ENCODE measurements at places on chromosomes 12 and 14.

GRCh38 chr14:69532561-69533340 is 41.9 kb downstream of the CCDC177 start:
- H3K36me3 ChIP-seq, result no peaks in the 10 kb centered on the region
- no peak overlapping the region for H3K27ac ChIP-seq
- H3K27me3 ChIP-seq, result peaks cover 13% of the 10 kb centered on the region
- H3K4me1 ChIP-seq, result no peaks in the 10 kb centered on the region
- no peak overlapping the region for H3K4me3 ChIP-seq

DNA sequence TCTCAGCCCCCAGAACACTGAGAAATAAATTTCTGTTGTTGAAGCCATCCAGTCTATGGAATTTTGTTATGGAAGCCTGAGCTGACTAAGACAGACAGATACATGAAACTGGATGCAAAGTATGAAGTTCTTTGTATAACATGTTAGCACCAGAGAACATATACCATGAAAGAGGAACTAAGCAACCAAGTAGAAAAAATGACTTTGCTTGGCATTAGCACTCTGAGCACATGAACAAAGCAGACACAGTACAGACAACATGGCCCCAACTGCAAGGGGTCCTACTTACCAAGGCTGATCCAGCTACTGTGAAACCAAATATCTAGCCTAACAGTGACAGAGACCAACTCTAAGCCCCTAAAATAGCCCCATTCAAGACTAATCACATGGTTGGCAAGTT is 13.8 kb downstream of the EXOC5 start:
- DNase-seq, result peak; percentile 22
- H3K27me3 ChIP-seq, result no peaks in the 10 kb centered on the region
- H3K4me1 ChIP-seq, result peaks cover 10% of the 10 kb centered on the region
- peak overlapping the region; percentile 8 for H3K27ac ChIP-seq

- no peak overlapping the region for H3K27ac ChIP-seq
- H3K4me1 ChIP-seq, result no peaks in the 10 kb centered on the region
- no peaks in the 10 kb centered on the region for H3K27me3 ChIP-seq
These were observed 128.4 kb downstream of the TTC8 start for GRCh38 chr14:88952901-88953300.

- H3K27ac ChIP-seq, result no peak overlapping the region
- H3K4me3 ChIP-seq, result no peak overlapping the region
- H3K27me3 ChIP-seq, result no peaks in the 10 kb centered on the region
These were observed 12.5 kb downstream of the VWF start for GRCh38 chr12:6112004-6112403.

DNA sequence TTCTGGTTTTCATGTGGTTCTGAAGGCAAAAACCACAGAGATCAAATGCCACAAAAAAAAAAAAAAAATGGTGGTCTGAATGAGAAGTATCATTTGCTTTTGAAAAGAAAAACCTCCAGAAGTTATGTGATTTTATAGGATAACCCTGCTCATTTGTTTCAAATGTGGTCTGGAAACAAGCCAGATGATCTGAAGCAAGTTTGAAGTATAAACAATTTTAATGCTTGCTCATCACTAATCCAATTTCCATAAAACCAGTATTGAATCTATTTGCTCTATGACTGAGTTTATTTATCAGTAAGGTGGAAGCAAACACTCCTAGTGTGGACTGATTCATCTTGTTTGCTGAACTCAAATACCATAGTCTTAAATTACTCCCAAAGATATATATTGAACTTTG is 407.3 kb upstream of the FLRT2 start:
- H3K36me3 ChIP-seq, result no peaks in the 10 kb centered on the region
- no peaks in the 10 kb centered on the region for H3K4me1 ChIP-seq
- no peak for DNase-seq
- no peaks in the 10 kb centered on the region for H3K27me3 ChIP-seq
- no peak overlapping the region for H3K27ac ChIP-seq

DNA sequence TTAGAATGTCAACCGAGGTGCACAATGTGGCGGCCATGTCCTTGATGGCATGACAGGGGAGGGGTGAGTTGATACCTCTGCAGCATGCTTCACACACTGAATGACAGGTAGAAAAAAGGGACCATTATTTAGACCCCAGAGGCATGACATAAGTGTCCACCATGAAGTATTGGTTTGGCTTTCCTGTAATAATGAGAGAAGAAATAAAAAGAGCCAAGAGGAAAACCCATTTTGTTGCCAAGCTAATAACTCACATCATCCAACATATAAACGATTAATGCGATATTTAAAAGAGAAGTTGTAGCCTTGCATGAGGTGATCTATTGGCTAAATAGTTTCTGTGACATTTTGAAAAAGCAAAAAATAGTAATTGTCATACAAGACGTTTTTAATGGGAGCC is 343.4 kb downstream of the LRIG3 start:
- H3K4me3 ChIP-seq, result no peak overlapping the region
- H3K27me3 ChIP-seq, result no peaks in the 10 kb centered on the region
- H3K36me3 ChIP-seq, result no peaks in the 10 kb centered on the region
- H3K27ac ChIP-seq, result no peak overlapping the region
- H3K4me1 ChIP-seq, result no peaks in the 10 kb centered on the region

Data from B cell (primary cell).